ENCODE measurements at places on chromosomes 11 and 22.

GRCh38 chr11:70530010-70530409 lies 131.7 kb downstream of the CTTN start:
- no peak for DNase-seq

DNA sequence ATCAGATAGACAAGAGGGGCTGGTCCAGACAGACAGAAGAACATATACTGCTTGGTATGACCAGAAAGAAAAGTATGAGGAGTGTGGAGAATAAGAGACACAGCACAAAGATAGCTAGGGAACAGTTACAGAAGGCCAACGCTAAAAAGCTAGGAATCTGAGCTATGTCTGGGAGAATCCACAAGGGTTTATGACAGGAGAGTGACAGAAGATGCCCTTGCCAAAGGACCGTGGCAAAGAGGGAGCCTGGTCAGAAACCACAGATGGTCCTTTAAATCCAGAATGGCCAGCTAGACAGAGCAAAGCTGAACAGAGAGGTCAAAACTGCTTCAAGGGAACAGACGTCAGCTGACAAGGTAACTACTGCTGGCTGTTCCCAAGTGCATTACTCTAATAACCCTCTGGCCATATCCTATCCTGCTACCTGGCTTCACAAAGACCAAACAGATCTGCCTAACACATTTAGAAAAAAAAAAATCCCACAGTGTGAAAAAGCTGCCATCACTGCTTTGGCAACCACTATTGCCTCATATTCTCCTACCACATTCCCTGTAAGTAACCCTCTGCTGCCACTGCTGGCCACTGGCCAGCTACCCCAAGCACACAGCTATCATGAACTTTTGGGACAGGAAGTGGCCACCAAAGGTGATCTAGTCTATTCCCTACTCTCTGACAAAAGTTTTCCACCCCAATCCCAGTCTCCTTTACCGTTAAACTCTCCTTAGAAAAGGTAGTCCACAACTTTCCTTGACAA lies 7.3 kb downstream of the SERGEF start:
- DNase-seq = no peak

GRCh38 chr22:28477556-28477955 lies 202.1 kb downstream of the TTC28 start:
- no peak for DNase-seq

DNA sequence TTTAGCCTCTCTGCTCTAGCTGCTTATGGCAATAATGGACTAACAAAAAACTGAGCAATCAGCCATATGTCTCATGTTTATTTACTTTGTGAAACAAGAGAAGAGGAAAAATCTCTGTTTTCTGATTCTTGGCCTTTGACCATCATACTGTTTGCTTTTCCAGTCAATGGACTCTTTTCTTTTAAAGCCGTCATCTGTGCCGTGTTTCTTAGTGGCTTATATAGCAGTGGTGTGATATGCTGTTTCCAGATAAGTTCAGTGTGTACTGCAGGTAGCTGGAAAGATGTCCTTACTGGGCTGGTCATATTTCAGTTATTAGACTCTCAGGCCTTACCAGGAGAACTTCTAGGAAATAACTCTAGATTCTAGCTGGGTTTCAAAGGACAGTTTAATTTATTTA lies 33.6 kb upstream of the TECTA start:
- no peak for DNase-seq

- DNase-seq = no peak
Observed at GRCh38 chr11:134947556-134947955, 535.5 kb upstream of the B3GAT1 start.

DNA sequence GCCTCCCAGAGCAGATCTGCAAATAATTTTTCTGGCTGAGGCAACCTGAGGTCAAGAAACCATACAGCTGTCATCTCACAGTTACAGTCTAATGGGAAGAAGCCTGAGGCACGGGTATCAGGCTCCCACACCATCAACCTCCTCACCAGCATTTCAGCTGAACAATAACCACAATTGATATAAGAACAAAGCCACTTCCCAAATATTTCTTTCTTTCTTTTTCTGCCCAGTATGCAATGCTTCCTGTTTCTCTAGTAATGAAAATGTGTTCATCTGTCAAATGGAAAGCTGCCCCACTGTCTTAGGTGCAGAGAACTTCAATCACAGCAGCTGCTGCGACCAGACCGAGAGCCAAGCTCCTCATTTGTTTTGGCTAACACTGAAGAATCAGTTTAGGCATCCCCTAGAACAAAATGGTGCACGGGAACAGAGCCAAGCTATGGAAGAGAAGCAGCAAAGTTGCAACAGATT lies 108.4 kb downstream of the BLID start:
- no peak for DNase-seq

GRCh38 chr11:124915541-124916369 lies 3.3 kb upstream of the HEPN1 start:
- no peak for DNase-seq

DNA sequence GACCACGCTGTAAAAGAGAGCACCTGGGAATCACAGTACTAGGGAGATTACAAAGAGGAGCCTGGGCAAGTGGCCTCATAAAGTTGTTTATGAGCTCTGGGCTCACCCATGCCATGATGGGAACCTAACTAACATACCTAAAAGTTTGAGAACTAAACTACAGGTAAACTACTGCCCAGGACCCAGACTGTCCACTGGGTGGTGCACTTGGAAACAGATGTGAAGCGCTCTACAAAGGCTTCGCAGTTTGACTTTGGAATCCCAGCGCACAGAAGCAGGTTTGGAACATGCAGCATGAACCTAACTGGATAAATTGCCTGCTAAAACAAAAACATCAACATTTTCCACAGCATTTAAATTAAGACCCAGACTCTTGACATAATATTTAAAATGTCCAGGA lies 418.6 kb downstream of the FAM181B start:
- DNase-seq = no peak

- no peak for DNase-seq
Observed at GRCh38 chr11:75341612-75342011, 9.8 kb downstream of the ARRB1 start.

- no peak for DNase-seq
Observed at GRCh38 chr11:60511393-60511792, 3.8 kb upstream of the MS4A13 start.
